AG09309 (cell line): ENCODE measurements at places on chromosomes 1 and 21.

DNA sequence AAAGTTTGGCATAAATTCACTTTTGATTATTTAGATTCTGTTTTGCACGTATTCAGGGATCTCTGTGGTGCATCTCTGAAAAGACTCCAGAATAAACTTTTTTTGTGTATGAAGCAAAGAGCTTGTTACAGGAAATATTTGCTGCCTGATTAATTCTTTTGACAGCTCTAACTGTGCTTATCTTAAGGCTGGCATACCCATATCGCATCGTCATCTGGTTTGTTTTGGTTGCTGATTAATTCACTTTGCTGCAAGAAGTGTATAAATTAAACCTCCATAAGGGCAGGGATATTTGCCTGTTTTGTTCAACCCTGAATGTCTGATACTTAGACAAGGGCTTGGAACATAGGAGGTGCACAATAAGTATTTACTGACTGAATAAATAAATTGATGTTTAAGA is 17.5 kb upstream of the DUSP10 start:
- no peak for DNase-seq

DNA sequence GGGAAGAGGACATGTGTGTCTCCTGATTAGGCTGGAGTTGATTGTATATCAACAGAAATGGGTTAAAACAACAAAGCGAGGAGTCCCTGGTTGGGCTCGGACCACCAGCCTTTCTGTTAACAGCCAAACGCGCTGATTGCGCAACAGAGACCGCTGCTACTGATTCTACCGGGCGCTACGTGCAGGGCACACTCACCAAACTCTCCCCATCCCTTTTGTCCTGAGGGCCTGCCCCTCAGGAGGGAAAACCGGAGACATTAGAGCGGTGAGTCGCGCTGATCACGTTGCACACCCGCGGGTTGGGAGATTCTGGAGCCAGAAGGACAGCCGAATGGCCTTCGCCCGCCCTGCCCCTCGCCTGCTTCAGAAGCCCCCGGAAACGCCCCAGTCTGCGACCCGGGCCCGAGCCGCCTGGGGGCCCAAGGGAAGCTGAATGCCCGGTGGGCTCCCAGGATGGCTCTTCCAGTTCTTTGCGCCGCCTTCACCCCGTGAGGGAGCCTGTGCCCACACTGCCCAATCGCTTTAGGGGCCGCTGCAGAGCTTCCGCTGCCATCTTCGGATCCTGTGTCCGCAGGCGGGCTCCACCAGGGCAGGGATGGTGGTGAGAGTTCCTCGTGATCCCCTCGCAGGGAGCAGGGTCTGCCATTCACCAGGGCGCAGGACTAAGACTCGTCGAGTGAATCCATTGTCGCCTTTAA is 165.4 kb upstream of the NBPF11 start:
- no peak for DNase-seq

GRCh38 chr1:8597455-8597854 is 220.0 kb downstream of the RERE start:
- no peak for DNase-seq

DNA sequence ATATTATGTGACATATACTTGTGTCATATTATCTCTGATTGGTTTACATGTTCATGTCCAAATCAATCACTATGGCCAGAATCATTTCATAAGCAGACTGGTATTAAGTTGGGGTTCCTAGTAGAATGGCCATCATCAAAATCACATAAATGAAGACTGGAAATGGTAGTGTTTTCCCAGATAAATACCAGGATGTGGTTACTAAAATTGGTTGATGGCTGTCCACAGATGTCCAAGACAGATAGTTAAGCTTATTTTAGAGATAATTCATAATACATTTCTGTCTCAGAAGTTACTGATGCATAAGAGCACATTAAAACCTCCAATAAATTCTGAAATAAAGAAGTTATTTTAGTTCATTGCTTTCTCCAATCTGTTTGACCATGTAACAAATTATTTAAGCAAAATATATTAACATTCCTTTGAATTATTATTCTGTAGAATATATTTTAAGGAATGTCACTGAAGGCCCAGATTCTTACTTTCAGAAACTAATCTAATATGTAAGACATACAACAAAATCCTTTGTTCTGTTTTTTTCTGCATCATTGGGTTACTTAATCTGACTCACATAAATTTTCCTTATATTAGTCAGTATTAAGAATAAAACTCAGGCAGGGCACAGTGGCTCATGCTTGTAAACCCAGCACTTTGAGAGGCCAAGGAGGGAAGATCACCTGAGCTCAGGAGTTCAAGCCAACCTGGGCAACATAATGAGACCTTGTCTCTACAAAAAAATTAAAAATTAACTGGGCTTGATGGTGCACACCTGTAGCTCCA is 483.9 kb downstream of the PTPRC start:
- peak; percentile 28 for DNase-seq

GRCh38 chr1:85612704-85613361 is 32.3 kb downstream of the CCN1 start:
- peak; percentile 94 for DNase-seq

- DNase-seq, result no peak
These were observed 9.4 kb downstream of the OLIG2 start for GRCh38 chr21:33035147-33035546.

DNA sequence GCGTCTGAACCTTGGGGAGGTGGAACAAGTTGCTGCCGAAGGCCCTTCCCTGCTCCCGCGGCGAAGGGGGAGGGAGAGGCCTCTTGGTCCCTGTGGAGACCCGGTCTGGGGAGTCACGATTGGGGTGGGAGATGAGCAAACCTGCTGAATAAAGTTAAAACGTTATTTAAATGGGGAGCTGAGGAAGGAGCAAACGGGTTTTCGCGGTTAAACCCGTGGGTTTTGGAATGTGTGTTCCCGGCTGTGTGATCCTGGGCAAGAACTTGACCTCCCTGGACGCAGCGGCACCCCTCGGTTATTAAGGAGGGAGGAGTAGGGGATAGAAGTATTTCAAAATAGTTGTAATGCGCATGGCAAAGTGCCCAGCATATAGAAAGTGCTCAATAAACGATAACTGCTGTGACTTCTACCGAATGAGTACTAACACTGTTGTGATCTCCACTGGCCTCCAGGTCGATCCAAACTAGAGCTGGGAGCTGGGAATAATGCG is 3.4 kb downstream of the FAM110D start:
- DNase-seq, result no peak

GRCh38 chr1:41442697-41443251 is 41.7 kb downstream of the EDN2 start:
- DNase-seq, result no peak

DNA sequence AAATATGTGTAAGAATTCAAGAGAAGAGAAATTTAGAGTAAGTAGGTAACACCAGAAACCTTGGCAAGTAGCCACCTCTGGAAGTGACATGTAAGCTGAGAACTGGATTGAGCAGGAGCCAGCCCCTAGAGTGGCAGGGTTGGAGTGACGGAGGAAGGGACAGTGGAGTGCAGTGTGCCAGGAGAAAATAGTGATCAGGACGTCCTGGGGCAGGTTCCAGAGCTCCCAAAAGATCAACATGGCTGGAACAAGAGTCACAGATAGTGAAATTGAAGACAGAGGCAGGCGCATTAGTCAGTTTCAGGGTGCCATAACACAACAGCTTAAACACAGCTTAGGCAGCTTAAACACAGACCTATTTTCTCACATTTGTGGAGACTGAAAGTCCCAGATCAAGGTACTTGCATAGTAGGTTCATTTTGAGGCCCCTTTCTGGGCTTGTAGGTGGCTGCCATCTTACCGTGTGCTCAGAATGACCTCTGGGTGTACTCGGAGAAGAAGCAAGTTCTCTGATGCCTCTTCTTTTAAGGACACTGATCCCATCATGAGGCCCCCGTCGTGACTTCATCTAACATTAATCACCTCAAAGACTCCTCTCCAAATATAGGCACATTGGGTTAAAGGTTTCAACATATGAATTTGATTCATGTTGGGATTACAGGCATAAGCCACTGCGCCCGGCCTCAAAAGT is 37.2 kb downstream of the GNPAT start:
- DNase-seq, result no peak

GRCh38 chr21:29448766-29449165 is 150.0 kb downstream of the BACH1 start:
- DNase-seq, result no peak

GRCh38 chr1:32020339-32020738 is 6.7 kb downstream of the KHDRBS1 start:
- no peak for DNase-seq

GRCh38 chr21:34143685-34144182 is 70.4 kb downstream of the MRPS6 start:
- no peak for DNase-seq

GRCh38 chr1:113786069-113786468 is 26.2 kb downstream of the RSBN1 start:
- DNase-seq, result no peak

GRCh38 chr1:54397090-54397591 is 9.1 kb downstream of the SSBP3 start:
- no peak for DNase-seq

DNA sequence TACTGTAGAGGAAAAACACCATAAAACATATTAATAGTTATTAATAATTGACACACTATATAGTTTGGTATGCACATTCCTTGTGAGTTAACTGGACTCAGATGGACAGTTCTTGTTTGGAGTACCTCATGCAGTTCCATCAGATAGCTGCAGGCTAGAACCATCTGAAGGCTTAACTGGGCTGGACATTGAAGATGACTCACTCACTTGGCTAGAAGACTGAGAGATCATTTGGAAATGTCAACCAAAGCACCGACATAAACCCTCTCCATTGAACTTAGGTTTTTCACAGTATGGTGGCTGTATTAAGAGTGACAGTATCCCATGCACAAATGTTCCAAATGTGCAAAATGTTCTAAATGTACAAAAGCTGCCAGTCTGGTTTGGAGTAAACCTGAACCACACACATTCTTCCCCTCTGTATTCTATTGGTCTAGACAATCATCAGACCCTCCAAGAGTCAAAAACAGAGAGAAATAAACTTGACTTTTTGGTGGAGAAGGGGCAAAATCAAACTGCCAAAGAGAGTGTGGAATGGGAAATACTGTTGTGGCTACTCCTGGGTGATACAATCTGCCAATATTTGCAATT is 708.4 kb downstream of the KCNT2 start:
- DNase-seq, result no peak

DNA sequence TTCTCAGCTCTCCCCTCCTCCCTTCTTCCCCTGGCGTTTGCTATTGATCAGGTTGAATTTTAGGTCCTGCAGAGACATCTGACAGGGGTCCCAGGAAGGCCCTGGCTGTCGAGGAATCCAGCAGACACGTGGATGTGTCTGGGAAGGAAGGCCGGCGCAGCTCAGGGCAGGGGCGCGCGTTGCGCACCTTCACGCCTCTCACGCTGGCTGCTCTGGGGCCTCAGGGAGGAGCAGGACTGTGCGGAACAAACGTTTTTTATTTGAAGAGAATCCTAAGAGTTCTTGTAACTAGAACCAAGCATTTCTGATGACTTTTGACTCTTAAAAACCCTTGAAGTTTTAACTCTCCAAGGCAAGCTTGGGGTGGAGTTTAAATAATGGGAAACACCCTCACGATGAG is 54.2 kb downstream of the SLC37A1 start:
- DNase-seq, result no peak

DNA sequence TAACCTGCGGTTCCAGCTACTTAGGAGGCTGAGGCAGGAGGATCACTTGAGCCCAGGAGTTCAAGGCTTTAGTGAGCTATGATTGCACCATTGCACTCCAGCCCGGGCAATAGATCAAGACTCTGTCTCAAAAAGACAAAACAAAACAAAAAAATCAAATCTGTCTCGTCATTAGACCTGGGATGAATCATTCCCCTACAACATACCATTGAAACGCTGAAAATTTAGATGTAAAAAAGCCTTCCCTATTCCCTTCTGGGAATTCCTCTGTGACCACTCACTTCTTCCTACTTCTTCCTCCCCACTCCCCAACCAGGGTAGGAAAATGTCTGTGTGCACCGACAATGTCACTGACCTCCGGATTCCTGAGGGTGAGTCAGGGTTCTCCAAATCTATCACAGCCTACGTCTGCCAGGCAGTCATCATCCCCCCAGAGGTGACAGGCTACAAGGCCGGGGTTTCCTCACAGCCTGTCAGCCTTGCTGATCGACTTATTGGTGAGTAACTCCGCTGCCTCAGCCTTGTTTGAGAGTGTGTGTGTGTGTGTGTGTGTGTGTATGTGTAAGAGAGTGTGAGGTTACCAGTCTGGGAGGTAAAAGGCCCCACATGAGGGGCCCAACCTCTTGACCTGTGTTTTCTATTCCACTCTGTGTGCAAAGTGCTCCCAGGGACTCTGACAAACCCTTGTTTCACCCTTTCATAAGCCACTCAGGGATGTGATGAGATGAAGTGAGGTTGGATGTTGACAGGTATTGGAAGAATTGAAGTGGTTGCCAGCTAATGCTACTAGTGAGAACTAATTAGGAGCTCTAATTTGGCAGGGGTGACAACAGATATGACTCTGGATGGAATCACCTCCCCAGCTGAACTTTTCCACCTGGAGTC is 16.3 kb upstream of the SARS1 start:
- peak; percentile 97 for DNase-seq

DNA sequence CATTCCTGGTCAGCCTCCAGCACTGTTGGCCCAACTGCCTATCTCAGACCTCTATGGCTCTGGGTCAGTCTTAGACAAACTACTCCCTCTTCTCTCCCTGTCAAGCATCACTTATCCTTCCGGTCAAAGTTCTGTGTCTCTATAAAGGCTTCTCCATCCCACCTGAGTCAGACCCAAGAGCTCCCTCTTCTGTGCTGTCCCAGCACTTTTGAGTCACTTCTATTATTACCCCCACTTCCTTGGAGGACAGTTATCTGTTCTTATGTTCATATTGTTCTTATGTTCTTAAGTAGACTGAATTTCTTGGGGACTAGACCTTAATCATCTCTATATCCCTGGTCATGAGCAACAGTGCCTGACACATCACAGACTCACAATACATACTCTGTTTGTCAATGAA is 29.2 kb upstream of the IL10 start:
- no peak for DNase-seq

DNA sequence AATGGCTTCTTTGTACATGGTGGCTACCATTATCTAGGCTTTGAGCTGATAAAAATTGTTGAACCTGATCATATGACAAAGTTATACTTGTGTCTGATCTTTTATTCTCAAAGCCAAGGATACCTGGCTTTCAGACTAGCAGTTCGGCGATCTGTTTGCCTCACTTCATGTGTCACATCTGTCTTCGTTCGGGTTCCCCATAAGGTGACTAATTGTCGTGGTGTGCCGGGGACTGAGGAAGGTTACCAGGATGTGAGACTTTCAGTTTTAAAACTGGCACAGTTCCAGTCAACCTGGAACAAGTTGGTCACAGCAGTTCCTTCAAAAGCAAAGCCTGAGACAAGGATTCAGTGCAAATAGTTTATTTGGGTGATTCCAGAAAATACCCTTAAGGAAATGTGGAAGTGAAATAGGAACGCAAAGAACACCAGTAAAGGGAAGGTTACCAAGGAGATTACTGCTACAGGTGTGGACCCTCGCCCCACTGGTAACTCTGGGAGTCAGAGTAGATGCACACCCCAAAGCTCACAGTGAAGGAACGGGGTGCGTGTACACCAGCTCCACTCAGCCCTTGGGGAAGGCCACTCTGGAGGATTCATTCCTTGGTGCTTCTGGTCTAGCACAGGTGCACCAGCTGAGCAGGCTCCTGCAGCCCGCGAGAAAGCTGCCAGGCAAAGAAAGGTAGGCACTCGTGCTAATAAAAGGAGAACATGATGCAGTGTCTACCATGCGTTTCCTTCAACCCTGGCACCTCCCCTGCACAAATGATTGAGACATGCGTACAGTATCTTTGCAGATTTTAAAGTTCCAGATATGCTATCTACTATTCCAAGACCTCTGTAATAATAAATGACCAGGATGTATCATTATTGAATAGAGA is 69.0 kb downstream of the VWA5B1 start:
- no peak for DNase-seq

- DNase-seq, result no peak
These were observed 146.5 kb upstream of the TNR start for GRCh38 chr1:175889848-175890247.

- DNase-seq, result no peak
These were observed 6.3 kb downstream of the NGF start for GRCh38 chr1:115331558-115332331.
